ENCODE measurements at places on chromosomes 7 and 10.

- DNase-seq = no peak
These were observed 21.8 kb downstream of the ARHGAP19 start for GRCh38 chr10:97270523-97271154.

GRCh38 chr10:29649561-29650551 lies 15.1 kb upstream of the SVIL start:
- DNase-seq = no peak

GRCh38 chr10:117168729-117169128 lies 28.6 kb upstream of the KCNK18 start:
- DNase-seq = no peak

DNA sequence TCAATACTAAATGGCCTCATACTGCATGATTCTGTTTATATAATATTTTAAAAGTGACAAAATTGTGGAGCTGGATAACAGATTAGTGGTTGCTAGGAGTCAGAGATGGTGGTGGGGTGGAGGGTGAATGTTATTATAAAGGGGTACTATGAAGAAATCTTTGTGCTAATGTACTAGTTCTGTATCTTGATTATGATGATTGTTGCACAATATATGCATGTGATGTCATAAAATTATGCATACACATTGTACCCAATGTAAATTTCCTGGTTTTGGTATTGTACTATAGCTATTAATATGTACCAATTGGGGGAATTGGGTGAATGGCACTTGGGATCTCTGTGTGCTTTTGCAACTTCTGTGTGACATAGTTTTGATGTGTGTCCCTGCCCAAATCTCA lies 112.2 kb downstream of the TMEM26 start:
- no peak for DNase-seq

- no peak for DNase-seq
These were observed 91.8 kb downstream of the SEPTIN14 start for GRCh38 chr7:55770778-55771177.

- DNase-seq = no peak
These were observed 14.2 kb downstream of the ASZ1 start for GRCh38 chr7:117412946-117413559.

DNA sequence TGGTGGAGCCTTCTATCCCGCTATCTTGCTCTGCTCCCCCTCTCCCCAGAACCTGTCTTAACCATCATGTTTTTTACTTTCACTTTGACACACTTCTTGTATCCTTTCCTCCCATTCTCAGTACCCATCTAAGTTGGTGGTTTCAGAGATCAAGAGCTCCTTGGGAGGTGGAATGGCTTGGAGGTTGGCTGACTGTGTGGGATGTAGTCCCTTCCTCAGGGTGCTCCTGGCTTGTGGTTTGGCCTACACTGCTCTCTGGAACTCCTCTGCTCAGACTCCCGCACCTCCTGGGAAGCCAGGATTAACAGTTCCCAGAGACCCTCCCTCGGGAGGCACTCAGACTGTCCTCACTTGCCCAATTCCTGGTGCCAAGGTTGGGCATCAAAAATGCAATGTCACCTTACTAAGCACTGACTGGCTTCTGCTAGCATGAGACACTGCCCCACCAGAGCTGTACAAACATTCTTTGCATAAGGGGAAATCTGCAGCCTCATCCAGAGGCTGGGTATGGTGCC lies 93.1 kb upstream of the NAMPT start:
- DNase-seq = no peak

DNA sequence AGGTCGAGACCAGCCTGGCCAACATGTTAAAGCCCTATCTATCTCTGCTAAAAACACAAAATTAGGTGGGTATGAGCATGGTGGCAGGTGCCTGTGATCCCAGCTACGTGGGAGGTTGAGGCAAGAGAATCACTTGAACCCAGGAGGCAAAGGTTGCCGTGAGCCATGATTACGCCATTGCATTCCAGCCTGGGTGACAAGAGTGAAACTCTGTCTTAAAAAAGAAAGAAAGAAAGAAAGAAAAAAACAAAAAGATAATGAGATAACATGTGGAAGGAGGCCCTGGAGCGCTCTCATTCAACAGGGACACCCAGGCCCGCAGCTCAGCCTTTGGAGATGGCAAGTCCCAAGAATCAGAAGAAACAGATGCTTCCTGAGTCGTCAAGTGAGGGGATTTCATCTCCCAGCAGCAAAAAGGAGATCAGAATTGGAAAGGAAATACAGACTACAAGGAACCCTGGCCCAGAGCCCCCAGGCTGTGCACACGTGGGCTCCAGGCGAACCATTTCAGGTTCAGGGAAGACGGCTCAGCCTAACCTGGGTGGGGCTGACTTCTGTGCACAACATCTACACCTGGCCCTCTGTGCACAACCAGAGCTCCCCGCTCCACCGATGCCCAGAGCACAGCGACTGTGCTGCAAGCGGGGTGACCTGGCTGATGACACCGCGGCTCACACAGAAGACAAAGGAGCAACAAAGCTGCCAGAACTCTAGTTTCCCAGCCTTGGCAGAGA lies 33.3 kb downstream of the GNA12 start:
- DNase-seq = no peak

DNA sequence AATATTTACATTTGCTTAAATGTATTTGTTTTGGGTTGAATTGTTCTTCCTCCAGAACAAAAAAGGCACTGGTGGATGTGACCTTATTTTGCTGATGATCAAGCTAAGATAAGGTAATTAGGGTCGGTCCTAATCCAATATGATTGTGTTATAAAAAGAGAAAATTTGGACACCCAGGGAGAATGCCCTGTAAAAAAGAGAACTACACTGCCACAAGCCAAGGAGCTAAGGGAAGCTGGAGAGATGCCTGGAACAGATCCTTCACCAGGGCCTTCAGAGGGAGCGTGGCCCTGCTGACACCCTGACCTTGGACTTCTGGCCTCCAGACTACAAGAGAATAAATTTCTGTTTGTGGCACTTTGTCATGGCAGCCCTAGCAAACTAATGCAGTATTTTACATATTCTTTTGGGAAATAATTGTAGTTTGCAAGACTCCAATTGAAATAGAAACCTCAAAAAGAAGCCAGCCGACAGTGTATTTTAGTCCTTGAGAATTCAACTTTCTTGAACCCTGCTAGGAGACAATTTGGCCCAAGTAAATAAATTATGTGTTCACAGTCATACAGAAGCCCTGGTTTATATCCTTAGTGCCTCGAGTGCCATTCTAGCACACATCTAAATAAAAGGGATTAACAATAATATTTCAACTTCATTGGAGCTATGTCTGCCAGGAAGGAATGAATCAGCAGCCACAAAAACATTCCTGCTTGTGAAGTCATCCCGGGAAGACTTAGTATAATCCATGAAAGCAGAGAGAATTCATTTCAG lies 164.6 kb downstream of the PKD1L1 start:
- no peak for DNase-seq

DNA sequence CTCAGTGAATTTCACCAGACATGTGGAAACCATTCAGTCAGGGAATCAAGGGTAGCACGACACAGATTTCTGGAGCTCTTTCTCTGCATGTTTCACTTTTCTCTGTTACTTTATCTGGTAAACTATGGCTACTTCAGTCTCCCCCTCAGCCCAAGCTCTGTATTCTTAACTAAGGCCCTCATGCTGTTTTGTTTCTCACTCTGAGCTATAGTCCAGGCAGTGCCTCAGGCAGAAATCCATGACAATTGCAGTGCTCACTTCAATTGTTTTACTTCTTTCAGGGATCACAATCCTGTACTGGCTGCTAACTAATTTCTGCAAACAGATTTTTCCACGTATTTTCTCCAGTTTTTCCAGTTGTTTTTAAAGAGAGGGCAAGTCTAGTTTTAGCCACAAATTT lies 1599.9 kb upstream of the LRRTM3 start:
- no peak for DNase-seq

DNA sequence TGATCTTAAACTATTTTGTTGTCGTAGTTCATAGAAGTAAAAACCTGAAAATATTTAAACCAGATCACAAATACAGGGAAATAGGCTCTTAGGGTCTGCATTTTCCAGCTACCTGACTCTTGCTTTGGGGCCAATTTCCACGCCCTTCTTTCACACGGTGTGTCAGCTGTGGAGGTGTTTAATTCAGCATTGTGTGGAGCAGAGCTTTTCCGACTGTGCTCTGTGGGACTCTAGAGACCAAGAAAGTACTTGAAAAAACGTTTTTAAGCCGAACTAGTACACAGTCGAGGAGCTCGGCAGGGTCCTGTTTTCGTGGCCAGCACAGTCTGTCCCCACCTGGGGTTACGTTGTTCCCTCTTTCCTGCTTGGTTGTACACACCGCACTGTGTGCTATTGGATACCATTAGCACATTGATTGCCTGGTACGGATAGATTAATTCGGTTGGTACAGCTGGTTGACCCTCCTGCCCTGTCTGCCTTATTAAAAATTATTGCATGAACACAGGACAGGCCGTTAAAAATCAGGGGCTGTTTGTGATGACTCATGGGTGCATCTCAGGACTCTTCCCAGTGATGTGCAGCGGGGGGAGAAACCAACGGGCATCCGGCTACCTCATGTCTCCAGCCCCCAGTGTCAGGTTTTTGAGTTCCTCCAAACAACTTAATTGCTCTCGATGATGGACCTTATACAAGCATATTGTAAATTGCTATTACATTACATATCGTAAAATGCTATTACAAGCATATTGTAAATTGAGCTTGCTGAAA lies 80.7 kb upstream of the BTBD16 start:
- no peak for DNase-seq

DNA sequence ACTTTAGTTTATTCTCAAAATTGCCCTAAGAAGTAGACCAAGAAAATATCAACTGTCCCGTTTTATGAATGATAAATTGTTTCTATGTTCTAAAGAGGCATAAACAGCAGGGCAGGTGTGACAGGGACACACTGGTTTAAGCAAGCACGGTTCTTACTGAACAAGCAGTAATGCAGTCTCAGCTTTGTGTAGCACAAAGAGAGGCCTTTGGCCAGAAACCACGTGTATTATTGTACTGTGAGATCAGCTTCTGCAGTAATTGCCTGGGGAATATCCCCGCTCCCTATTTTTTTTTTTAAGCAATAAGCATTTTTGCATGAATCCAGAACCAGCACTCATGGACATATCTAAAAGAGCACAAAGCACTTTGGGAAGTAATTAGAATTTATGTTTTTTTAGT lies 255.4 kb downstream of the WDR11 start:
- DNase-seq = no peak

DNA sequence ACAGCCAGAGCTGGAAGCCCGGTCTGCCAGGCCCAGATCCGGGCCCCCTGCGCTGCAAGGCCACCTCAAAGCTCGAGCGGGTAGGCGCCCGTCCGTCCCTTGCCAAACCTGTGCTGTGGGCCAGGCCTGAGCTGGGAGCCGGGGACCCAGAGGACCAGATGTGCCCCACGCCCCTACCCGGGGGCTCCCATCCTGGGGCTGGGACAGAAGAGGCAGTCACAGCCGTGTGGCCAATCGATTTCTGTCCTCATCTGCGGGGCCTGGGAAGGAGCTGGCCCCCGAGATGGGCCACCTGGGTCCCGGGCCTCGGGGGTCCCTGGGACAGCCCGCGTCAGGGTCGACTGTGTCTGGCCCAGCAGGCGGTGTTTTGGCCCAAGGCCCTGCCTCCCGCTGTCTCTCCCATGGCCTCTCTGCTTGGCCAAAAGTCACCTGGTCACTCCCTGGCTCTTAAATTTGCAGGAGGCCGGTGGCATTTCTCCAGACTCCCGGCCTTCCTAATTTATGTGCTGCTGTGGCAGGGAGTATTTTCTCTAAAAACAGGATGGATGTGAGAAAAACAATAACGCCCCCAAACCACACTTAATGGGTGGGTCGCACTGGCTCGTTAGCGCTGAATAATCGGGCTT lies 63.8 kb downstream of the UNCX start:
- DNase-seq = no peak

GRCh38 chr10:77673515-77674140 lies 36.0 kb upstream of the KCNMA1 start:
- no peak for DNase-seq

DNA sequence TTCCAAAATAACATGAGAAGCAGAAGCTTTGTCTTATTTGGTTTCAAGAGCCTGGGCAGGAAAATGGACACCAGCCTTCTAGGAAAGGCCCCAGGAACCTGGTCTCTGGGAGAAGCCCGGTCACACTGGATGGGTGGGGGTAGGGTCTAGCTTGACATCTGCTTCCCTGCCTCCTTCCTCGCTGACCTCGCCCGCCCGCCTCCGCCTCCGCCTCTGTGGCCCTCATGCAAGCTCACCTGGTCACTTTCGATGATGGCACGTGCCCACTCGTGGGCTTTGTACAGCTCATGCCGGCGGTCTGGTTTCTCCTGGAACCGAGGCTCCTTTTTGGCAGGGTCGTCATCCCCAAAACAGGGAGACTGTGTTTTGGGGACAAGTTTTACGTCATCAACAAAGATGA lies 63.4 kb downstream of the SCRN1 start:
- DNase-seq = no peak

DNA sequence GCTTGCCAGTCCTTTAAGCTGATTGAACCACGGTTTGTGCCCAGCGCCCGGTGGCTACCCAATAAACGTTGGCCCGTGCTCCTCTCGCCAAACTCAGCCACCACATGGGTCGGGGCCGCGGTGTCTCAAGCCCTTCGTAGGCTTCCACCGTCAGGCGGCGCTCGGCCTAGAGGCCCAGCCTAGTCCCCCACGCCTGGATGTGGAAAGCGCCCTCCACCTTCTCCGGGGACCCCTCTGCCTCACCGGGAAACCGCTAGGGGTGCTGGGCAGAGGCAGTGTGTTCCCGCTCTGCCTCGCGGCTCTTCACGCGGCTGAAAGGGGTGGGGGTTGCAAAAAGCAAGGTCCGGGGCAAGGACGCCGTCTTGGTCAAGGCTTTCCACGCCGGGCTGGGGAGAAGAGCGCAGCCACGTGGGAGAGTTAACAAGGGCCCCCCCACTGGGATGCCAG lies 29.8 kb downstream of the LEP start:
- DNase-seq = no peak

GRCh38 chr7:94368371-94368791 lies 26.3 kb upstream of the COL1A2 start:
- DNase-seq = no peak

- DNase-seq = no peak
These were observed 105.2 kb downstream of the MACC1 start for GRCh38 chr7:20111821-20112542.

DNA sequence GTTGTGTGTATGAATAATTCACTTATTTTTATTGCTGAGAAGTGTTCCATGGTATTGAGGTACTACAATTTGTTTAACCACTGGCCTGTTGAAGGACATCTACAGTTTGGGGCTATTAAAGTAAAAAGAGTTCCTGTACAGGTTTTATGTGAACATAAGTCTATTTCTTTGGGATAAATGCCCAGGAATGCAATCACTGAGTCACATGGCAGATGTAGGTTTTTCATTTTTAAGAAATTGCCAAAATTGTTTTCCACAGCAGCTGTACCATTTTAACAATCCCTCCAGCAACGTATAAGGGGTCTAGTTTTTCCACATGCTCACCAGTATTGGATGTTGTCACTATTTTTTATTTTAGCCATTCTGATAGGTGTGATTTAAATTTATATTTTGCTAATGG lies 243.9 kb downstream of the TNS3 start:
- no peak for DNase-seq

- DNase-seq = no peak
These were observed 10.6 kb upstream of the DNMBP start for GRCh38 chr10:100020142-100020885.
